ENCODE measurements at places on chromosomes 1 and 21. TPM values are rescaled to one million over a fixed set of nuclear protein-coding genes. Genes with fewer than 3 reads are reported as not detected.
A peak's percentile ranks its signal among the peaks of the same experiment; 100 is the strongest.

DNA sequence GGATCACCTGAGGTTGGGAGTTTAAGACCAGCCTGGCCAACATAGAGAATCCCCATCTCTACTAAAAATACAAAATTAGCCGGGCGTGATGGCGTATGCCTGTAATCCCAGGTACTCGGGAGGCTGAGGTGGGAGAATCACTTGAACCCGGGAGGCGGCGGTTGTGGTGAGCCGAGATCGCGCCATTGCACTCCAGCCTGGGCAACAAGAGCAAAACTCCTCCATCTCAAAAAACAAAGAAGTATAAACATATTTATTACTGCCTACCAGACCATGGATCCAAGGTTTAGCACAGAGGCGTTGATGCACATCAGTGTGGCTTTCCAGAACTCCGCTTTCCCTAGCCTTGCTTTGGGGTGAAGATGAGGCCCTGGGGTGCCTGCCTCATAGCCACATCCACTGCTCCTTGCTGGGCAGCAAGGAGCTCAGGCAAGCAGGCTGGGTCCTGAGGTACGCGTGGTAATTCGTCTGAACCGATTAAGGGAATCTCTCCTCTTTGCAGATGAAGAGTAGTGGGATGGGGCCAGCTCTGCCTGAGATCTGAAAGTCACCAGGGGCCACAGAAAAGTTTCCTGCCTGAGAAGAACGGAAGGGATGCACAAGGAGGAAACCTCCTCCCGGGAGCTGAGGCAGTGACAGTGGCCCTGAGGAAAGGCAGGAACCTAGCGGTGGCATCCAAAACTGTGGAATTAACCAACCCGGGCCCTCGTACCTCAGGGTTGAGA is 52.3 kb upstream of the LBR start:
- no peak for DNase-seq

DNA sequence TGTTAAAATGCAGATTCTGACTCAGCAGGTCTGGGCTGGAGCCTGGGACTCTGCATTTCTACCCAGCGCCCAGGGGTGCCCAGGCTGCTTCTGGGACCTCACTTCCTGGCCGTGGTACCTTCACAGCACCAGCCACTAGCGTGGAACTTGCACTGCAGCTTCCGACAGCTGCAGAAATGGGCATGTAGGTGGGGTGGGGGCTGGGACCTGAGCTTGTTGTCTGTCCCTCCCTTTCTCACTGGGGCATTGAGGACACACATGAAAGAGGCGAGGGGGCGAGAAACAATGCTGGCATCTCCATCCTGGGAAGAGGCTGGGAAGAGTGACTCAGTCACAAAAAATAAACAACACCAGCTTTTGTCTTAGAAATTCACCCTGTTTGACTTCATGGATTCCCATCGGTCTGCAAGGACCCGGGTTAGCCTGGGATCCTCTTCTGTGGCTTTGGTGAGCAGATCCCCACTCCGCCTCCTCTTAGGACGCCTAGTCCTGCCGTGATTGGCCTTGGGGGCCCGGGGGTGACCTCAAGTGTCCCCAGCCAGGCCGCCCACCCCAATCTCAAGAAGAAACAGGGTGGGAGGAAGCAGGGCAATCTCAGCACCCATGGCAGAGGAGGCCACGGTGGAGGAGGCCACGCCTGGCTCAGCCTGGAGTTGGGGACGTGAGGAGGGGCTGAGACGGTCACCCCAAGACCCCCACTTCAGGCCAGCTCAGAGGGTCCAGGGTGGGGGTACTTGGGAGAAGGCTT is 29.9 kb upstream of the POFUT2 start:
- DNase-seq: peak; percentile 81

- DNase-seq: no peak
Measured at GRCh38 chr1:62728963-62729362, 40.8 kb upstream of the DOCK7 start.

GRCh38 chr1:25460020-25460419 is 29.3 kb downstream of the MACO1 start:
- no peak for DNase-seq

DNA sequence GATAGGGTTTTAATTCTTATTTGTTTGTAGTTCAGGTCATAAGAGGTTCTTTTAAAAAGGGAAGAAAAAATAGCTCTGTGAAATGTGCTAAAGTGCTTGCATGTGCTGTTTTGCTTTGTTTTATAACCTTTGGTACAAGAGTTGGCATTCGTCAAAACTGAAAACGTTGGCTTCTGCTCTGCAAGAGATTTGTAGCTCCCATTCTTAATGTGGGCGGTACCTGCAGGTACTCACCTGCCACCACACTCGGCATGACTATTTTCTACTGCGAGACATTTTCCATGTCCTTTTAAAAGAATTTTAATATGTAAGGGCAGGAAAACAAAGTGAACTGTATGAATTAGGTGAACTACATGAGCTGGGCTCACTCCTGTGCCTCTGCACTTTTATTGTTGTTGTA is 92.6 kb downstream of the ADARB1 start:
- DNase-seq: no peak

DNA sequence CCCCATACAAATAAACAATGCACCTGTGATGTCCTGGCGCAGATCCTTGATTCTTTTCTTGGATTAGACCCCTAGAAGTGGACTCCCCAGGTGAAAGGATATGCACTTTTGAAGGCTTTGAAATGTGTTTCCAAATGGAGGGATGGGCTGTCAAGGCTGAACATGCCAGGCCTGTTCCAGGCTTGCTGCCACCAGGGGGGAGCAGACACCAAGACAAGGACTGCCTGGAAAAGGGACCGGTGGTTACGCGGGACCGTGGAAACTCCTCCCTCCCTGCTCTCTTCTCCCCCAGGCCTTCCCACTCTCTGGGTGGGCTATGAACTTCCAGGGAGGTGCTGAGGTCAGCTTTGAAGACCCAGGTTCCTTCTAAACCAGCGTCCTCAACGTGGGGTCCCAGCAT is 12.7 kb downstream of the C1QB start:
- DNase-seq: peak; percentile 34

GRCh38 chr1:151035167-151035566 is 1.2 kb upstream of the BNIPL start:
- no peak for DNase-seq

DNA sequence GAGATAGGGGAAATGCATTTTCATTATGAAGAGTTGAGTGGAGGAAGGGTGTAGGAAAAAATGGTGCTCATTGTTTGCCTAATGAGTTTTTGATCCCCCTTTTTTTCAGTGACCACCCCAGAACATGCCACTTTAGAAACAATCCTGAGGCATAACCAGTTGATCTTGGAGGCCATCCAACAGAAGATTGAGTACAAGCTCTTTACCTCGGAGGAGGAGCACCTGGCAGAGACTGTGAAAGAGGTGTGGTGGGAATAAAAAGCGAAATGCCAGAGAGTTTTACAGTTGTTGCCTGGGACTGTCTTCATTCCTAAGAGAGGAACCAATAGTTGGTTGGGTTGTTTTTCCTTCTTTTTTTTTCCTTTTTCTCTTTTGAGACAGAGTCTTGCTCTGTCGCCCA is 54.3 kb upstream of the EPHA8 start:
- DNase-seq: no peak

The EFNA1 gene
- not detected for total RNA-seq

The IGSF5 gene
- not detected for total RNA-seq
